ENCODE measurements at places on chromosomes 2 and 18.
A peak's percentile ranks its signal among the peaks of the same experiment; 100 is the strongest.

GRCh38 chr2:84830758-84831500, 50.0 kb downstream of the TRABD2A start:
- no peak for DNase-seq

DNA sequence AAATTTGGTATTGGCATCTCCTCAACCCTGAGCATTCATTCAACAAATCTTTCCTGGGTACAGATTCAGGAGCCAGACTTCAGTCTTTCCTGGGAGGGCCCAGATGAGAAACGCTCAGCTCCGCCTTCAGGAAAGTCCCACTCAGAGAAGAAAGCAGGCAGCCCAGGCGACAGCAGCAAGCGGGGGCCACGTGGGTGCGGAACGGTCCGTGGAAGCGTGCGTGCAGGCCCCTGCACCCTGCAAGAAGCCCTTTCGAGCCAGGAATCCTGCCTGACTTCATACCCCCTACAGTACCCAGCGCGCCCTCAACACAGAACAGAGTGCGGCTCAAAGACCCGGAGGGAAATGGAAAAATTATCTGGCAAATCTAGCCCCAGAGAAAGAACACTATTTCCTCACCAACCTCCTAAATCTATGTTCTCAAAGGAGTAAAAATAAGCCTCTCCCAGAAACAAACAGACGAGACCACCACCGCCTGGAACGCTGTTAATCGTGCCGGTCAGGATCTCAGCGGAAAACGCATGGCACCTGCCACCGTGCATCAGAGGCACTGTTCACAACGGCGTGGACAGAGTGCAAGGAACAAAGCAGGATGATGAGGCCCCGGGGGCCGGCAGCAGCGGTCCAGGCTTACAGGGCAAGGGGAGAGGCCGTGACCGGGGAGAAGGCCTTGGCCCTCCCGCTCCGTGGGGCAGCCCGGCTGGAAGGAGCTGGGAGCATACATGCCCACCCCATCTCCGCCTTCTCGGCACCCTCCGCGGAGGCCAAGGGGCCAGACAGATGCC, 318.3 kb downstream of the EIPR1 start:
- DNase-seq, result no peak

- DNase-seq, result no peak
These were observed 79.1 kb downstream of the NRP2 start for GRCh38 chr2:205761421-205761820.

- DNase-seq, result no peak
These were observed 69.3 kb upstream of the TMEM200C start for GRCh38 chr18:5964596-5964995.

DNA sequence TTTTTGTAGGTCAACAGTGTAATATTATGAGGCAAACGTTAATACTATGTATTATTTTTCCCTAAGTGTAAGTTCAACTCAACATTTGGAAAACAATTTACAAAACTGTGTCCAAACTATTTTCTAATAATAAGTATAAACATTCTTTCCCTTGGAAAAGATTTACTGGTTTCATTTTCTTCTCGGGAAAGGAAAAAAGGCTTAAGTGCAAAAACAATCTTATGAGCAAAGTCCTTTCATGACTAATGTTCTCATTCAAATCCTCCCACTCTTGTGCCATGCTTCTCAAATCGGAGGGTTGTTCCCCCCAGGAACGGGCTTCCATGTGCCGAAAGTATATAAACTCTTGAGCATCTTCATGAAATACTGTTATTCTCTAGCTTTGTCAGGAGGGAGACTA, 19.8 kb upstream of the L3MBTL4 start:
- peak; percentile 8 for DNase-seq

- DNase-seq, result no peak
These were observed 257.5 kb upstream of the KLHL29 start for GRCh38 chr2:23127465-23127864.

DNA sequence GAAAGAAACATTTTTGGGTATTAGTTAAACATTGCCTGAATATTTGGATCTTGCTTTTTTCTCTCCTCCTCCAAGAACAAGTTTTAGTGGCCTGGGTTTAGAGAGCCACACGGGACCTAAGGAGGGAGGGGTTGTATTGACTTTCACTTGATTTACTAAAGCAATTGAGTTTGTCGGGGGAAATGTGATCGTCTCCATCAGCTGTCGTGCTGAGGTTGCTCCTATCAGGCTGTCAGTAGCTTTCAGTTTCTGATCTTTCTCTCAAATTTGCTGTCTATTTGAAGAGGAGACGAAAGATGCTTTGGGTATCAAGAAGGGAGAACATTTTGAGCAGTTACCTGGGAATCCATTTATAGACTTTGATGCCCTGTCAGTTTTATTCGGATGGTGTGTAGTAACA, 106.0 kb downstream of the SETBP1 start:
- no peak for DNase-seq

- peak; percentile 89 for DNase-seq
These were observed 294.1 kb downstream of the ALK start for GRCh38 chr2:29627279-29627711.

DNA sequence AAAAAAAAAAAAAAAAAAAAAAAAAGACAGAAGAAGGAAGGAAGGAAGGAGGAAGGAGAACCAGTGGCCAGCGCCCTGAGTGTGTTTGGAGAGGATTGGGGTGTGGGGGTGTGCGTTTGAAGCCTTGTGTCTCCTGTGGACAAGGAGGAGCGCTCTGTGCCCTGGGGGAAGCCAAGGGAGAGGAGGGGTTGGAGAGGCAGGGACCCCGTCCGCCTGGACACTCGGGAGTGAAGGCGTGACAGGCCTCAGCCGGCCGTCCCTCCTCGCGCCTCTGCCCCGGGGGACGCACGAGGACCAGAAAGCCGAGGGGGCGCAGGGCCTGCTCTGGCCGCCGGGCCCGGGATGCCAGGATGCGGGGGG, 44.9 kb downstream of the SERTAD2 start:
- DNase-seq, result no peak

DNA sequence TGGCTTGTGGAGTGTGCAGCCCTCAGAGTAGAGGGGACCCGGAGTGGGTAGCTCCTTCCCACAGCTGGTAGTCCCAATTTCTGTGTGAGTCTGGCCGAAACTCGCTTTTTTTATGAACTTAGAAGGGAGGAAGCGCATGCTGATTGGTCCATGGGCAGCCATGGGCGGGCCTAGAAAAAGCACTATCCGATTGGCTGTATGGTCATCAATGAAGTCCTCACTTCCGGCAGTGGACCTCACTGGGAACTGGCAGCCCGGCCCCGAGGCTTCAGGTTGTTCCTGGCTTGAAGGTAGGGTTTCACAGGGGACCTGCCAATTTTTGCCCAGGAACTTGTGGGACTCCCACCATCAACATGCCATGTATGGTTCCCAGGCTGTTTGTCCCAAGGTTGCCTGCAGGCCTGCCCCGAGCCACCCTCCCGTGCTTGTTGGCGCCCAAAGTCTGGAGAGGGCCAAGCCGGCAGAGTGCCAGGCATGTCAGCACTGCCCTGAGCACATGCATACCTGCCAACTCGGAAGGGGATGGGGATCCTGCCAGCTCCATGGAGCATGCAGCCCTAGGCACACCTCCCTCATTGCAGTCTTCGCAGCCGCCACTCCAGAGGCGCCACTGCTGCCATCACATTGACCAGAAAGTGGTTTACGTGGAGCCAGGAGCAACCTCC, 98.5 kb downstream of the ATP9B start:
- no peak for DNase-seq

DNA sequence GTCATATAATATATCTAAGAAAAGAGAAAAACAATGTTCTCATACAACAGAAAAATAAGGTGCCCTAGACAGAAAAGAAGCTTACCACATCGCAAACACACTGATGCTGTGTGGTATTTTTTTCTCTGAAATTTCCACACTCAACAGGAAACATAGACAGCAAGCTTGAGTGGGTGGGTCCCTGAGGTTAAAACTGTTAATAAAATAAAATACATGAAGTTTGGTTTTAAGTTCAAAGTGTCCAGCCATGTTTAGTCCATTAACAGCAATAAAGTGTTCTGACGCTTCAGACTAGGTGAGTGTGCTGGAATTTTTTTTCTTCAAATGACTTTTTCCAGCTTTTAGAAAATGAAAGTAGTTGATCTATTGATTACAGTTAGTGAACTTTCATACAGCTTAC, 83.3 kb upstream of the EPB41L5 start:
- no peak for DNase-seq

- no peak for DNase-seq
These were observed 29.6 kb downstream of the MRO start for GRCh38 chr18:50790241-50790640.

- DNase-seq, result no peak
These were observed 142.4 kb downstream of the CCBE1 start for GRCh38 chr18:59554796-59555335.

GRCh38 chr2:223114170-223114569, 62.2 kb downstream of the KCNE4 start:
- DNase-seq, result peak; percentile 45

GRCh38 chr2:54771166-54771885, 47.9 kb downstream of the EML6 start:
- peak; percentile 48 for DNase-seq
